GOT3 (cell line): ENCODE measurements at places on chromosomes 6 and 20.

DNA sequence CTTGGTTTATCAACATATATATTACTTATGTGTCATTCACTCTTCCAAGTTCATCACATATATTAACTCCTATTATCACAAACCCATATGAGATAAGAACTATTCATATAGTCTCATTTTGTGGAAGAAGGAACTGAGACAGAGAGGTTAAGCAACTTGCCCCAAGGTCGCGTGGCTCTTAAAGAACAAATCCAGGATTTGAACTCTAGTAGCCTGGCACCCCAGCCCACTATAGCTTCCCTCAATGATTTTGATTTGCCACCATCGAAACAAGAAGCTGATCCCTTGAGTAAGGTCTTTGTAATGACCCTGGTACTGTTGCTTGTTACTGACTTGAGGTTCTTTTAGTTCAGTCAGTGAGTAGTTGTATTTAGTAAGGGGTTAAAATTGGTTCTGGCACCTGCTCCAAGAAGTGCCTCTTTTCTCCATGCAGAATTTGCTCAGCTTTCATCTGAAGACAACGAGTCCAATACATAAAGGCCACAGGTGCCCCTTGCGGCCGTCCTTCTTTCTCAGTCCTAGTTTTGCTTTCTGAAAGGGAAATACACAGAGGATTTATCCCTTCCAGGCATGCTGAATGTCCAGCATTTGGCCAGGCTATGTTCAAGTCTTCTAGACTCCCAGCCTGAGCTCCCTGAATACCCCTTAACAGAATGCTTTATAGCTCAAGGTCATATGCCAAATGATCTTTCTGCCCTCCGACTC lies 253.0 kb downstream of the TBC1D7 start:
- DNase-seq = no peak

- DNase-seq = no peak
Measured at GRCh38 chr6:143097224-143097795, 36.6 kb downstream of the AIG1 start.

DNA sequence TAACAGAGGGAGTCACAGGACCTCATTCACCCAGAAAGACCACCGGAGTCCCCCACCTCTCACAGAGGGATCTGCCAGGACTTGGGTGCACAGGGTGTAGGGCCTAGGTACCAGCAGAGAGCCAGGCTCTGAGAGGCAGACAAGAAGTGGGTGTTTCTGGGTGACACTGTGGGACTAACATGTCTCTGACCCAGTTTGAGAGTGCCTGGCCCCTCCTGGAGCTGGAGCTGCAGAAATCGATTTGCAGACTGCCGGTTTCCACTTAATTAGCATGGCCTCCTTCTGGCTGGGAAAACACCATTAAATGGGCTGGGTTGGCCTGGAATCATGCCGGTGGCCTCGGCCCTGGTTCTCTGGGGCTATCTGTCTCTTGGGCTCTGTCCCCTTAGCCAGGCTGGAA lies 59.2 kb downstream of the PPP1R16B start:
- DNase-seq = no peak

- peak; percentile 20 for DNase-seq
Measured at GRCh38 chr6:15504581-15505350, 158.1 kb downstream of the DTNBP1 start.

GRCh38 chr6:14796974-14797762 lies 448.7 kb upstream of the JARID2 start:
- no peak for DNase-seq

DNA sequence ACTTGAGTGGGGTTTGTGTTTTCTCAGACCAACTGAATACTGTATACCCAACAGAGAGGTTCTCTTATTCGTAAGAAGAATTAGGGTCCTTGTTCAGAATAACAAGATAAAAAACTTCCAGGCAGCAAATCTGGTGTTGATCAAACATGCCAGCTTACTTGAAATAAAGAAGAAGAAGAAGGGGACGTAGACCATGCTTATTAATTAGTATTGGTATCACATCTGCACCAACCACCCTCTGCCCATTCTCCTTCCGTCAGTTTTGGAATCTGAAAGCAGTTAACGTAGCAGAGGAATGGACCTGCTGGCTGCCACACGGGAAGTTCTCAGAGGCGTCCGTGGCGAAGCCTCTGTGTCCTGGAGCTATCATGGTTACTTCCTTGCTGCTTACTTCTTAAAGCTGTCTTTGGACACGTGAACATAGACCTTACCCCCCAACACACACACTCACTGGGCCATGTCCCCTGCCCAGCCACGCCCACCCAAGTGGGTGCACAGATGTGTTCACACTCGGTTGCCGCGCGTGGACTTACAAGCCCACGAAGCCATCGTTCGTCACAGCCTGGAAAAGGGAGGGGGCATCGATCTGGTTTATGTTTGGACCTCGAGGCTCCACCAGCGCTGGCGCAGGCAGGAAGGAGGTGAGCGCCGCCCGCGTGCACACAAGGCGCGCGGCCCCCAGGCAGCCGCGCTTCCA lies 4.1 kb upstream of the DLL1 start:
- DNase-seq = no peak

DNA sequence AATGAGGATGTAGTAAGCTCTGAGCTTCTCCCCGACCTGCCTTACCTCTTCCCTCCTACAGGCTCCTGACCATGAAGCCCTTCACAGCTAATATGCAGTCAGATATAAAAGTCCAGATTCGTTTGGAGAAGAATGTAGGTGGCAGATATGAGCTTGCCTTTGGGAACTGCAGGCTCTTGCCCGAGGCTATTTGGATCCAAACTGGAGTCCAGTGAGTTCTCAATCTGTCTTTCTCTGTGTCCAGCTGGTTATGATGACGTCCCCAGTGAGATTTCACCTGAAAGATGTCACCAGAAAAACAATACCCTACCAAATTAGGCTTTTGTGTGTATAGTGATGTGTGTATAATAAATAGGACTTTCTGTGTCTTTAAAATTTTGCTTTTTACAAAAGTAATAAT lies 14.7 kb upstream of the BPIFA3 start:
- DNase-seq = no peak
